IMR-90 (cell line): ENCODE measurements at places on chromosomes 7 and 10.

- DNase-seq = no peak
Measured at GRCh38 chr10:98252464-98252863, 15.5 kb downstream of the LOXL4 start.

- DNase-seq = no peak
Measured at GRCh38 chr7:7490003-7490402, 45.7 kb downstream of the COL28A1 start.

DNA sequence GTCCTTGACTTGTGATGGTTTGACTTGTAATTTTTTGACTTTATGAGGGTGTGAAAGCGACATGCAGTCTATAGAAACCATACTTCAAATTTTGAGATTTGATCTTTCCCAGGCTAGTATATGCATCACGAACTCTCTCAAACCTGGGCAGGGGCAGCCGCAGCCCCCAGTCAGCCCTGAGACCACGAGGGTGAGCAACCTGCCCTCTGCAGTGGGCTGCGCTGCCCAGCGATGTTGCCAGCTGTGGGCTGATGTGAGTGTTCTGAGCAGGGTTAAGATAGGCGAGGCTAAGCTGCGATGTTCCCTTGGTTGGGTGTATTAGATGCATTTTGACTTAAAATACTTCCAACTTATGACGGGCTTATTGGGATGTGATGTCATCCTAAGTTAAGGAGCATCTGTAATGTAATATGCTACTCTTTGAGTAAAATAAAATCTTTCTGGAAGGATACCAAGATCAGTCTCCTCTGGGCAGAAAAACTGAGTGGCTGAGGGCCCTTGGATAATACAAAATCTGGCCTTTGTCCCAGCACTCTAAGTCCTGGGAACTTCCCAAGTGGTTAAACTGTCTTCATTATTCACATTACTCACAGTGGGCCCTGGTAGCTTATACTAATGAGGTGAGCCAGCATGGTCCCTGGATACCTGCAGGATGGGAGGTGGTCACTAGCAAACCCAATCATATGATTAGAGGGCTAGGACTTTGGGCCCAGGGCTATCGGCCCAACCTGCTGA lies 28.4 kb upstream of the CNPY1 start:
- no peak for DNase-seq

DNA sequence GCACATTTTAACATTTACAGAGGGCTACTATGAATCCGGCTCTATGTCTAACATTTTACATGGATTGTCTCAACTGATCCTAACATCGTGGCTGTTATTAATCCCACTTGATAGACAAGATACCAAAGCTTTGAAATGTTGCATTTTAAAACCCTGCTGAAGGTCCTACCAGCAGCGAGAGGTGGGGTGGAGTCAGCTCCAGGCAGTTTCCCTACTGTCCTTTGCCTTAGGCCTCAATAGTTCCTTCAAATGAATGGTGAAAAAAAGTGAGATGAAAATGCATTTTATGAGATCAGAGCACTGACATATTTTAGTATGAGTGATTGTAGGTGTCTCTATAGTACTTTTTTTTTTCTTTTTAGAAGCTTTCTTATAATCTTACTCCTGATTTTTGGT lies 26.6 kb downstream of the BAIAP2L1 start:
- DNase-seq = no peak

DNA sequence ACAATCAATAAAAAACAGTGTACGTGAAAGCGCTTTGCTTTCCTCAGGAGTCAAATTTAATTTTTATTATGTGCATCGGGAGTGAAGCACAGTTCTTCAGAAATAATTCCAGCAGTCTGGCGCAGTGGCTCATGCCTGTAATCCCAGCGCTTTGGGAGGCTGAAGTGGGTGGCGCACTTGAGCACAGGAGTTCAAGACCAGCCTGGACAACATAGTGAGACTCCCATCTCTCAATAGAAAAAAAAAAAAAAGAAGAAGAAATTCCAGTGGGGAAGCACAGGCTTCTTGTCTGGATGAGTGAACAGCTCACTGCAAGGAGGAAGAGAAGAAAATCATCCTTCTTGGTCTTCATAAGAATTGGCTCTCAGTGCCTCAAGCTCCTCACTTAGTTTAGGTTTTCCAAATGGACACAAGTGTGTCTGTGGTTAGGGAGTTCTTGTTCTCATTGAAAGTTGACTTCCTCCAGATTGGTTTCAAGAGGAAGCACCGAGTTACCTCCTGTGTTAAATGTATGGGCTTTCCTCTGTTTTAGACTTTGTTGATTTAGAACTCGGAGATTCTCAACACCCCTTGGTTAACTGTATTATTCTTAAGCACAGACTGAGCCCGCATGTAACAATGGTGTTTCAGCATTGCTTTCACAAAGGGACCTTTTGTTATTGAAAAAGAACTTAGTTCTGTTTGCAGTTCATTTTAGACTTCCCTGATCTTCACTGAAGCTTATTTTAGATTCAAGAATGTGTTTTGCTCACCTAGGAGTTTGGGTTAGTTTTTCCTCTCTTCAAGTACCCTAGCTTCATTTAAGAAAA lies 28.0 kb downstream of the LMTK2 start:
- DNase-seq = no peak

DNA sequence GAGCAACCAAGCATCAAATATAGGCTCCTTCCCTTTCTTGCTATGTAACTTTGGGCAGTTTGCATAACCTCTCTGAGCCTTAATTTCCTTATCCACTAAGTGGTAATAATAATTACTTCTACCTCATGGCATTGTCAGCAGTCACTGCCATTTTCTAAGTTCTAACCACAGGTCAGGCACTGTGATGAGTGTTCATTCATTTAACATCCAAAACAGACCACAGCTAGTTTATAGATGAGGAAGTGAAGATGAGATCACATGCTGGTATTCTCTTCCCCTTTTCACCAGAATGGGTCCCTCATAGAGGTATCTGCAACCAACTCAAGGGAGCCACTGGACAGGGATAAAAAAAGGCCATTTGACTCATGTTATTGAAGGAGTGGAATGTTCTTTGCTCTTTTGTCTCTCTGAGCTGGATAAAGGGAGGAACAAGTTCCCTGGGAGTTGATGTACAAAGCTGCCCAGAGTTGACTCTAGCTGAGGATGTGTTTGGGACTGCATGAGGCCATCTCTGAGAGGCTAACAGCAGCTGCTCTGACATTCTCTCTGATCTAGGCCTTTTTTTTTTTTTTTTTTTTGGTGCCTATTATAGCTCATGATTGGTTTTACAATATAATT lies 65.0 kb downstream of the DNAJC12 start:
- DNase-seq = peak; percentile 55

DNA sequence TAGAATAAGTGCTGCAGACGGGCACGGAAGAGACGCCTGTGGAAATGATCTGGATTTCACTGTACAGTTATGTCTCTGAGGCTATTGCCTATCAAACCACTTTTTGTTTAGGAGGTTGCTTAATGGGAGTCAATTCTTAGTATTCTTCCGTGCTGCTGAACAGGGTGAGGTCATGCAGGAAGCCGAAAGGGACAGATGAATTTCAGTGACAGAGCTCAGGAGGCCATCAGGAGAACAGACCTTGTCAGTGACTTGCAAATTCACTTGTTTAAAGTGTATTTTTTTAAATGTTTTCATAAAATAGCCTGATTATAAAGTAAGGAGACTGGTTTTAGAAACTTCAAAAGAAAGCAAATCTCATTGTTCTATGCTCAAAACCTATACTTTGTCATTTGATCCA lies 58.9 kb downstream of the XRCC2 start:
- DNase-seq = no peak

GRCh38 chr10:130026670-130027456 lies 62.8 kb upstream of the EBF3 start:
- no peak for DNase-seq

- peak; percentile 8 for DNase-seq
Measured at GRCh38 chr7:30225863-30226613, 58.4 kb upstream of the ZNRF2 start.

DNA sequence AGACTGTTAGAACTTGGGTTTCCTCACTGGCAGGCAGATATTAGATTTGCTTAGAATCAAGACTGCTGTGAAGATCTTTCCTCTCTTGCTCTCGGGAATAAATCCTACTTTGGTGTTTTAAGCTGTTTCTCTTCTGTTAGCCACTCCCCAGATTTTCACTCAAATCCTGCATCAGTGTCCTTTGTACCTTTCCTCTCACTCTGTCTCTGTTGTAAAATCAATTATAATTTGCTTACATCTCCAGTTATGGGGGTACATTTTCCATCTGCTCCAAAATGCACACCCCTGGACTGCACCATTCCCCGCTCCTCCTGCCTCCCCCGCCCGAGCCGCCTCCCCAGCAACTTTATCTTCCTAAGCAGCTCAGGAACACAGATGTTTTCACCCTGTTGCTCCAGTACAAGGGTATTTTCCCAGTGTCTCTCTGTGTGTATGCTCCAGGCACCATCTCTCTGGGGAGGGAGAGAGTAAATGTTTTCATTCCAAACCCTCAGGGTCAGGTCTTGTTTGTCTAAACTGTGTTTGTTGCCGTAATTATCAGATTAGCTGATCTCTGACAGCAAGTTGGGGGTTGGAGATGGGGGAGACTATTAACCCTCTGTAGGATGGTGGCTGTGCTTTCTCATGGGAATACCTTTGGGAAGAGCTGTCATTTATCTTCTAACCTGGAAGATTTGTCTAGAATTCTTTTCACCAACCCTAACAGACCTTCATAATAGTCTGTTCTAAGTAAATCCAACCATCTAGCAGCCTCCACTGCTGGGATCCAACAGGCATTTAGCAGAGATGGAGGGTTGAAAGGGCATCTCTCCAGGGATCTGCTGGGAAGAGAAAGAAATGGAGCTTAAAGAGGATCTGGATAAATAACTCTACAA lies 20.4 kb upstream of the GOT1 start:
- DNase-seq = peak; percentile 34

GRCh38 chr10:75617485-75618155 lies 186.2 kb downstream of the LRMDA start:
- DNase-seq = no peak

GRCh38 chr10:51955696-51956095 lies 256.3 kb upstream of the CSTF2T start:
- DNase-seq = no peak

DNA sequence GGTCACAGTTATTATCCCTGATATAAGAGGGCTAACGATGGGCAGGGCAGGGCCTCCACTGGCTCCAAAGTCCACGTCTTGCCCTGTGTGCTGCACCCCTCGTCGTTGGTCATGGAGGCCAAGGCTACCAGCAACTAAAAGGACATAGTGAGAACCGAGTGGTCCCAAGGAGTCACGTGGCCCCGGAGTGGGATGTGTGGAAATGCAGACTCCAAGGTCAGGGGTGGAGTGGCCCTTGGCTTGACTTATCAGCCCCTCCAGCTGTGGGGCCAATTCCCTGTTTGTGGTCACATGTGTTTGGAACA lies 30.7 kb downstream of the BTBD16 start:
- no peak for DNase-seq

- no peak for DNase-seq
Measured at GRCh38 chr7:39488467-39489393, 77.5 kb upstream of the YAE1 start.

DNA sequence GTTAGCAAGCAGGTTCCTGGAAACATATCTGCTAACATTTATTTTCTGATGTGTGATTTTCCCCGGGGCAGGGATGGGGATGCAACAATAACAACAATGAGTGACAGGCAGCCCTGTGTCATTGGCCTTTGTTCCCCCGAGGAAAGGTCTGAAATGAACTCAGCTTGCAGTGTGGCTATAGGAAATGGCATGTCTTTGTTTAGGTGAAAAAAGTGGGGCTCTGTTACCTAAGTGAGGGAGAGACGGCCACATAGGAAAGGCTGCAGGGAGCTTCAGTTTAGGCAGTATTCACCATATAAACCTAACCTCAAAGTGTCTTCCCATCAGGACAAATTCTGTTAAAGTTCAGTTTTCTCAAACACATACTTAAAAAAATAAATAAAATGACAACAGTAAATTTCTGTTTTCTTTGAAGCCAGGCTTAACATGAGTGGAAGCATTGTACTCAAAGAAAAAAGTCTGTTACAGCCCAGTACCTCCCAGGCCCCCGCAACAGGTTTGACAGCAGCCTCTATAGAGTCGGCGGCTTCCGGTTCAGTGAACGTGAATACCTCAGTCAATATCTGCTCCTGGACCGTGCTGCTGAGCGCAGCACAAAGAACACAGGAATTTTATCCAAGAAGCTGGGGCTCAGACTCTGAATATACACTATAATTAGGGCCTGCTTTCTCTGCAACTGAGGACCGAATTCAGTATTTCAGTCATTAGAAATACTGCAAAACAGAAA lies 168.3 kb downstream of the GLI3 start:
- DNase-seq = no peak

GRCh38 chr10:101780187-101780817 lies 2.9 kb downstream of the NPM3 start:
- no peak for DNase-seq

DNA sequence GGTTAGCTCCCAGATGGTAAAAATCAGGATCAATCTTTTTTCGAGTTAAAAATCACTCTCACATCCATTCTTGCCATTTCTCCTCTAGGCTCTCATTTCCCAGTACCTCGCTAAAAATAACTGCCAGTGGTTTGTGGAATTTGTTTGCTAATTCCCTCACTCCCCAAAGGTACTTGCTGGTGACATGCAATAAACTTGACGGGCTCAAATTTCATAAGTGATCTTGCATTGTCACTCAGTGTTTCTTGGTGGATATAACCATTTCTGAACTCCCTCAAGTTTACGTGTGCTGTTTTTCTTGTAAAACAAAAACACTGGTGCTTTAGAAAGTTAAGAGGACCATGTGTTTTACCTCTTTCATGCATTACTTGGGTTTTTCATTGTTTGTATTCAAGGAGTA lies 399.2 kb upstream of the MKI67 start:
- DNase-seq = no peak

- DNase-seq = no peak
Measured at GRCh38 chr7:15068324-15068723, 165.8 kb upstream of the DGKB start.

DNA sequence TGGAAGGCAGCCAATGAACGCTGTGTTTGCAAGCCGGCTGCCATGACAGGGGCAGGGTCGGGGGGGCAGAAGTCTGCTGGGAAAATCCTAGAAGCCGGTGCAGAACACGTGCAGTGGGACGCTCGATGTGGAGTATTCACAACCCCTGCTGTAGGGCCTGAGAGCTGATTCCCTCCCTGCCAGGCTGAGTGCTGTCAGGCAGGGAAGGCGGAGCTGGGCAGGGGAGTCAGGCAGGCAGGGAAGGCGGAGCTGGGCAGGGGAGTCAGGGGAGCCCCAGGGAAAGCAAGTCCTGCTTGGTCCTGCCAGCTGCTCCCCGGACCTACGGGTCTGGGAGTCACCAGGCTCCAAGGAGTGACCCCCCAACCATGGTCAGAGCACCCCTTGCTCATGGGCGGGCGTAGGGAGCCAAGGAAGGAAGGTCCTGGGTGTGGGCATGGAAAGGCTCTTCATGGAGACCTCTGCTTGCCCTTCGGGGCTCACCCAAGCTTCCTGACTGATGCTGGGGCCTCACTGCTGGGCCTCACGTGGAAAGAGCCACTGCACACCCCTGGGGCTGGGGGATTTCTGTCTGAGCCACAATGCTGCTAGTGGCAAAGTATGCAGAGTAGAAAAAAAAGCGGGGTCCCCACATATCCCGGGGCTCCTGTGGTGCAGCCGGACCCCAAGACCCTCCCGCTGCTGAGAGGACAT lies 4.2 kb downstream of the CNPY1 start:
- DNase-seq = no peak
